ENCODE measurements at places on chromosomes 16 and 17. TPM values are rescaled to one million over a fixed set of nuclear protein-coding genes. Genes with fewer than 3 reads are reported as not detected.

Gene IL17C
- total RNA-seq, result 0.14 TPM

Gene RHBDL3
- 5.8 TPM for total RNA-seq

Gene PSMC3IP
- total RNA-seq, result 14.7 TPM

Gene CMTM1
- total RNA-seq, result 1.4 TPM

Gene EFNB3
- 6.4 TPM for total RNA-seq

Gene ZPBP2
- total RNA-seq, result not detected

Gene ABCA8
- total RNA-seq, result not detected

Gene SLC9A5
- 1.6 TPM for total RNA-seq

Gene FBXL16
- total RNA-seq, result 7.1 TPM

Gene KRTAP3-1
- not detected for total RNA-seq

Gene PTGES3L
- total RNA-seq, result 2.7 TPM

Gene IRX3
- 2.8 TPM for total RNA-seq

Gene CDH11
- total RNA-seq, result 12.9 TPM

Gene KRTAP17-1
- total RNA-seq, result not detected

Gene CCL8
- total RNA-seq, result not detected

Measured in H7 (cell line).